Left ventricle myocardium inferior (tissue), 1 donor: ENCODE measurements at places on chromosomes 6 and 20. TPM values are rescaled to one million over a fixed set of nuclear protein-coding genes. Genes with fewer than 3 reads are reported as not detected.
A peak's percentile ranks its signal among the peaks of the same experiment; 100 is the strongest.

DNA sequence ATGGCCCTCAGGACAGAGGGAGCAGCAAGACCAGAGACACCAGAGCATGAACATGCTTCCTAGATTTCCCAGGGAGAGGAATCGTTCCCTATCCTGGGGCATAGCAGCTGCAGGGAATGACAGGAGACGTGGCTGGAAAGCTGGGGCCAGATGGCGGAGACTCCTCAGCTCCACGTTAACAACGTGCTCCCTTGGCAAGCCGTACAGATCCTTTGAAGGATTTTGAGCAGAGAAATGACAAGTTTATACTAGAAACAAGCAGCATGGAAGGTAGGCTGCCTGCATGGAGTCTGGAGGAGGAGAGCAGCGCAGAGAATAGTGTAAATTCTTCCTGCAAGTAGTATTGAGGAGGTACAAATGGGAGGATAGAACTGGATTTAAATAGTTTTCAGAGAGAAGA is 11.7 kb downstream of the MYLIP start:
- DNase-seq, result no peak

GRCh38 chr20:43320536-43320935 is 130.8 kb upstream of the PTPRT start:
- no peak for DNase-seq

GRCh38 chr6:109513571-109514071 is 30.6 kb upstream of the ZBTB24 start:
- no peak for DNase-seq

- peak; percentile 62 for DNase-seq
Observed at GRCh38 chr20:60210779-60211617, 252.8 kb downstream of the CDH26 start.

- no peak for DNase-seq
Observed at GRCh38 chr6:150631283-150631983, 31.7 kb downstream of the PLEKHG1 start.

DNA sequence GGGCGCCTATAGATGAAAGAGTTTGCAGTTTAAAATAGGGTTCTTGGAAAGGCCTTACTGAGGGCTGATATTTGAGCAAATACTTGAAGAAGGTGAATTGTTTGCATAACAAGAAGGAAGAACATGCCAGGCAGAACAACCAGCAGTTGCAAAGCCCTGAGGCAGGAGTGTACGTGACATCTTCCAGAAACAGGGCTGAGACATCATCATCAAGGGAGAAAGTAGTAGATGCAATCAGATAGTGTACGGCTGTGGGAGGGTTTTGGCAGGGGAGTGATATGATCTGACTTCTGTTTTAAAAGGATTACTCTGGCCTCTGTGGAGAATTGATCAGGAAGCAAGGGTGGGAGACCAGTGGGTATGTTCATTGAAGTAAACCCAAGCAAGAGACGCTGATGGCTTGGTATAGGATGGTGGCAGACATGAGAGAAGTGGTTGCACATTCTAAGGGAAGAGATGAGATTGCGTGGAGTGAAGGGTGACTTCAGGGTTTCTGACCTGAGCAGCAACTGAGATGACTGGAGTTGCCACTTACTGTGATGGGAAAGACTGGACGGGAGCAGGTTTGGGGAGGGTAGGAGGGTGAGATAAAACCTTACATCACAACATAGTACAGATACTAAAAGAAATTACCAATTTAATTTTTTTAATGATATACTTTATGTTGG is 28.8 kb downstream of the RIOK1 start:
- DNase-seq, result no peak

GRCh38 chr6:87690441-87690840 is 11.6 kb downstream of the AKIRIN2 start:
- DNase-seq, result no peak

The VGLL2 gene
- 2.4 TPM for total RNA-seq

The RAD21L1 gene
- not detected for total RNA-seq

The PSORS1C2 gene
- not detected for total RNA-seq
